Frontal cortex (tissue), 4 donors: ENCODE measurements at places on chromosomes 6 and 20. TPM values are rescaled to one million over a fixed set of nuclear protein-coding genes. Genes with fewer than 3 reads are reported as not detected.

The MYCT1 gene
- total RNA-seq: 4.5 TPM

The KCNK17 gene
- 0.41 TPM for total RNA-seq

The ANGPT4 gene
- not detected for total RNA-seq

The HLA-DQA1 gene
- not detected for total RNA-seq

The KCNK16 gene
- not detected for total RNA-seq

The CAP2 gene
- total RNA-seq: 39.9 TPM

The CLVS2 gene
- total RNA-seq: 34.2 TPM

The HDGFL1 gene
- total RNA-seq: under 0.01 TPM
